ENCODE measurements at places on chromosomes 4 and X.

GRCh38 chr4:15231265-15232091, 196.4 kb upstream of the C1QTNF7 start:
- peak; percentile 52 for DNase-seq

- DNase-seq, result no peak
These were observed 167.4 kb downstream of the COL4A6 start for GRCh38 chrX:108270739-108271396.

DNA sequence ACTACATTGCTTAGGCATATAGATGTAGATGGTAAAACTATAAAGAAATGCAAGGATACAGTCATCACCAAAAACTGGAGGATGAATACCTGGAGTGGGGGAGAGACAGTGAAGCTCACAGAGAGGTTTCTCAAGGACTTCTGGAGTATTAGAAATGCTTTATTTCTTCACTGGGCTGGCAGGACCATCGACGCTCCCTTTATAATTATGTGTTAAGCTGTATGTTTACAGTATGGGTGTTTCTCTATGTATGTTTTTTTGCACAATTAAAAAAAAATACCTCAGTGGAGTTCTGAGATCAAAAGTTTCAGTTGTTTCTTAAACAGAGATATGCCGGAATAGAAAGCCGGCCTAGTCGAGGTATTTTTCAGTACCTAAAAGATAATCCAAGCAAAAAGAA, 201.3 kb downstream of the NSUN7 start:
- no peak for DNase-seq

DNA sequence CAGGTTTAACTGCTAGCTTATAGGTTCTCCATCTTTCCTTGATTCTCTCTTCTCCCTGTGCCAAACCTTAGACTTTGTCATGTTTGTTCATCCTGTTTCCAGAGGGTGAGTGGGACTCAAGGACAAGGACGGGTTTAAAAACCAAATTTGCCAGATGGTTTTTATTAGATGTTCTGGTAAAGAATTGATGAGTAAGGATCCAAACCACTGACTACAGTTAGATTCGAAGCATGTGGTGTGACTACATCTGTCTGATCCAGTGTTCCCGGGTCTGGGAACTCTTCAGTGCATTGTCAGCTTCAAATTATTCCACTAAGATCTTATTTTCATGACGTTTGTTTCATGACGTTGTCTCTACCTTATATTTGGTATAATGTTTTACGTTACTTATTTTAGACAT, 37.5 kb downstream of the MTMR1 start:
- DNase-seq, result no peak

DNA sequence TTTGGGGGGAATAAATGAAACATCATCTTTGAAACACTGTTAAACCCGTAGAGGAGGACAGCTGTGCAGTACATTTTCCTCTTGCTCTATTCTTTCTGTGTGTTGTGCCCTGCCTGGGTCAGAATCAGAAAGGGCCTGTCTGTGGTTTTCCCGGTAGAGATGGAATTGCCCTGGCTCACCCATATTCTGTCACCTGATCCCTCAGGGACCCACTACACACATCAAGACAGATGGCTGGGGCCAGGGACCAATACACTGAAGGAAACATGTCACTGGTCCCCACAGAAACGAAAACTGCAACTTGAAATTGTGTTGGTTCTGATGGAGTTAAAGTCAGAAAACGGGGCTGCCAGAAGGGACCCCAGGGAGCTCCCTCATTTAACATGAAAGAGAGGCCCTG, 114.9 kb downstream of the ZNF827 start:
- no peak for DNase-seq

- DNase-seq, result no peak
These were observed 1224.3 kb upstream of the TENM3 start for GRCh38 chr4:181018913-181019312.

- DNase-seq, result no peak
These were observed 5.9 kb upstream of the STIM2 start for GRCh38 chr4:26854701-26855100.

- DNase-seq, result no peak
These were observed 147.8 kb downstream of the BMPR1B start for GRCh38 chr4:94905511-94905910.

- DNase-seq, result no peak
These were observed 646 bp upstream of the FAM3A start for GRCh38 chrX:154516656-154517100.

- DNase-seq, result no peak
These were observed 649.1 kb downstream of the GRID2 start for GRCh38 chr4:92952897-92953296.

GRCh38 chr4:71749008-71749594, 34.8 kb downstream of the GC start:
- no peak for DNase-seq

DNA sequence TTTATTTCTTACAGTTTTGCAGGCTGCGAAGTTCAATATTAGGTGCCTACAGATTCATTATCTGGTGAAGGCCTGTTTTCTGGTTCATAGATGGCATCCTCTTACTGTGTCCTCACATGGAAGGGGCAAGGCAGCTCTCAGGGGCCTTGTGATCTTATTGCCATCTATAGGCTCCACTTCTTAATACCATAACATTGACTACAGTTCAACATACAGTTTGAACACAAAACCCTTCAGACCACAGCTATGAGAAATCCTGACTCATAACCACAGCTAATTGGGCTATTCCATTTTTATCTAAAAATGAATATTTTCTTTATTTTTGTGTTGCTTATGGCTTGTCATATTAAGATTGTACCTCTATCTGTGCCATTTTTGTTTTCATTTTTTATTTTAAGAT, 72.3 kb downstream of the STAG2 start:
- DNase-seq, result no peak

GRCh38 chr4:86918539-86919072, 16.2 kb upstream of the AFF1 start:
- no peak for DNase-seq
